SK-MEL-5 (cell line): ENCODE measurements at places on chromosomes 3 and 15.

- no peak for DNase-seq
Measured at GRCh38 chr3:58308728-58309127, 2.4 kb downstream of the HTD2 start.

GRCh38 chr3:42498791-42499477 lies 3.5 kb upstream of the VIPR1 start:
- no peak for DNase-seq

DNA sequence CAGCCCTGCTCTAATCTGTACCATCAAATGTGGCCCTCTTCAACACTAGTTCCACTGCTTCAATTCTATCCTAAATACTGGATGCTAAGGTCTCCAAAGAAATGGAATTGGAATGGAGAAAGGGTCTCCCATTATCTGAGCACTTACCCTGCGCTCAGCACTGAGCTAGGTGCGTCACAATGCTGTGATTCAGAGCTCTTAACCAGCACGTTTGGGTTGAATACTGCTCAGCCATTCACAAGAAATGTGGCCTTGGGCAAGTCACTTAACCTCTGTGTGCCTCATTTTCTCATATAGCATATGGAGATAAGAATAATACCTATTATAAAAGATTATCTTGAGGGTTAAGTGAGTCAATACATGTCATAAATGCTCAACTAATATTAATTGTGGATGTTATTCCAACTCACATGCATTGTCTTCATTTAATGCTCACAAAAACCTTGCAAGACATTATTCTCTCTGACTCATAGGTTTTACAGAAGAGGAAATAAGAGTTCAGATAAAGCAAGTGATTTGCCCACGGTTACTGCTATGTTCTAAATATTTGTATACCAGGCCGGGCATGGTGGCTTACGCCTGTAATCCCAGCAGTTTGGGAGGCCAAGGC lies 27.4 kb upstream of the SRGAP3 start:
- DNase-seq, result no peak

- no peak for DNase-seq
Measured at GRCh38 chr3:112353365-112353764, 20.4 kb downstream of the CD200 start.

- no peak for DNase-seq
Measured at GRCh38 chr3:161744366-161744765, 247.8 kb downstream of the OTOL1 start.

DNA sequence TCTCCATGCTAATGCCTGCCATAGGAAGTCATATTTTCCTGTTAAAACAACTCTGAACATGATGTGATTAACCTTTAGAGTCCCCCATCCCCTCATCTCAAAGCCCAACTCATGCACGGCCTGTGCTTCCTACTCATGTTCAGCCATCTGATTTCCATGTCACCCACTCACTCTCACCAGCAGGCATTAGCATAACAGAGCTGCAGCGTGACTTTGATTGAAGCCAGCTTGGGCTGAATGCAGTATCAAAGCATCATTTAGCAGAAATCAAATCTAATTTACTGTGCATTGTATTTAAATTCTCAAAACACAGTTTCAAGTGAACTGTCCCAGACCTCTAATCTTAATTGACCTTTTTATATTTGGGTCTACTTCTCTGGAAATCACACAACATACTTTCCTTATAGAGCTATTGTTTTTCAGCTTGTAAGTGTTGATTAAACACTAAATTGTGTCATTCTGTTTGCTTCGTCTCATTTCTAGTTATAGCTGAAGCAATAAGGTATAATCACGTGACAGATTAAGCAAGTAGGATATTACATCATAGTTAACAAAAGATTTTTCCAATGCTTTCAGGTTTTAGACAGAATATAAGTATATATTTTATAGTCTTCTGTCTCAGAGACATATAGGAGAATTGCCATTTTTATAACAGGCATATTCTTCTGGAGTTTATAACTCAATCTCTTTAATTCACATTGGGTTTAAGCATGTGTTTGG lies 501.5 kb downstream of the ROBO2 start:
- no peak for DNase-seq

DNA sequence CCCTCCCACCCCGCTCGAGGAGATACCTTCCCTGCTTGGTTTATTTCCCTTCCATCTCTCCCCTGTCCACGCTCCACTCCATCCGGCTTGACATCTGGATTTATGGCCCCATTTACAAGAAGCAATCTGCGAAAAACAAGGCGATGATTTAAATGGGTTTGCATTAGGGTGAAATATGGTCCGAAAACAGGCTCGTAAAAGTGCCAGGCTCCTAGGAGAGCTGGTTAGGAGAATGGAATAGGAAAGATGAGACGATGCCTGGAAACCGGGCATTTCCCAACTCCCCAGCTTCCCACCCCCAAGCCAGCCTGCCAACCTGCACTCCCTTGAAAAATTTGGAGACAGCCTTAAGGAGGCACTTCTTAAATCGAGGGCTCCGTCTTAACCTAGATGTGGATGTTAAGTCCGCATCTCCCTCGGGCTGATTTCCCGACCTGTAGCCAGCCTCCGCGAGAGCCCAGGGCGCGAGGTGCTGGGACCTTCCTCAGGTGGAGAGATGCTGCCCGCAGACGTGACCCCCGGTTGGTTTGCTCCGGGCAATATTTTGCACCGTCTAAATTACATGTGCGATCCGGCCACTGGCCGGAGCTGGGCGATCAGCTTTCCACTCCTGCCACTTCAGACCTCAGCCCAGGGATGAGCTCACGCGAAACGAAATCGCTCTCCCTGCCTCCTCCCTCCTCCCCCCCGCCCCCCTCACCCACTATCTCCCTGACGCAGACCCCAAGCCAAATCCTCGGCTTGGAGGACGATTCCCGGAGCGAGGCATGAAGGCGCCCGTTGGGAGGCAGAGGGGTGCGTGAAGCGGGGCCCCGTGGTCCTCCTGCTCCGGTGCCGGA lies 1.3 kb downstream of the GRM7 start:
- no peak for DNase-seq

DNA sequence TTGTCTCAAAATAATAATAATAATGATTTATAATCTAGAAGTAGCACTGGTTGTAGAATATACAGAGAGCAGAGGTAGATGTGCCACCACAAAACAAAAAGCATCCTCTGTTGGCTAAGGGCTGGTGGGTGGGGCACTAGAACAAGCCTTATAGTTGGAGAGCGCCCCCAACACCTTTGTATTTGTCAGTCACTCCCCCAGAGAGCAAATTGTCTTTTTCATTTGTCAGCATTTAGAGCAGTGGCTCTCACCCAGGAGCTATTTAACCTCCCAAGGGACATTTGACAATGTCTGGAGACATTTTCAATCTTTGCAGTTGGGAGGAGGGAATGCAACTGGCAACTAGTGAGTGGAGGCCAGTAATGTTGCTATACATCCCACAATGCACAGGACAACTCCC lies 6.3 kb downstream of the KAT2B start:
- DNase-seq, result no peak

DNA sequence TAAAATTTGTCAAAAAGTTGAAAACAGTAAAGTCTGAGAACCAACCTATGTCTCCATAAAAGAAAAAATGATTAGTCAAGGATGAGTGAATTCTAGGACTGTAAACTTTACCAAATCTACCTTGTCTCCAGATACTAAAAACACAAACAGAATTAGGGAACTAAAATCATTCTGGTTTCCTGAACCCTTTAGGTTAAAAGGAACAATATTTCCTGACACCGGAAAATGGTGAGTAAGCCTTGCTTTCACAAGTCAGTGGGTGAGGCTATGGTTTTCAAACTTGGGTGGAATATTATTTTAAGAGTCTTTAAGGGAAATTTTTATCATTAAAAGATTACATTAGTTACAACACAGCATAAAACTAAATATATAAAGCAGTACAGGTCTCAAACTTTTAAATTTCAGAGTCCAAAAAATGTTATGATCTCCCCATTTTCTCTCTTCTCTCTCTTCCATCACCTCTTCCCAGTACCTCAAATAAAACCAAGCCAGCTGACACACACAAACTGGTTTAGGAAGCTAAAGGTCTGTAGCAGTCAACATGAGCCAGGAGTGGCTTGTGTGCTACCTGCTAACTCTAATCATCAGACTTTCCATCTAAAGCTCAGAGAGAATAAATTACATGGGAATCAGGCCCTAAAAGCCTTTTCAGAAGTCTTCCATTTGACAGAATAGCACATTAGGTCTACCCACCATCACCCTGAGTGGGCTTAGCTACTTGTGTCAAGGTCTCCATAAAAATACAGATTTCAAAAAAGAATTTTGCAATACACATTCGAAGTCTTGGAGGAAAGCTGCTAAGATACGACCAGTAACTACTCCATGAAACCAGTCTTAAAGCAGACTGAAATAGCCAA lies 2.2 kb downstream of the SLC12A6 start:
- DNase-seq, result no peak

DNA sequence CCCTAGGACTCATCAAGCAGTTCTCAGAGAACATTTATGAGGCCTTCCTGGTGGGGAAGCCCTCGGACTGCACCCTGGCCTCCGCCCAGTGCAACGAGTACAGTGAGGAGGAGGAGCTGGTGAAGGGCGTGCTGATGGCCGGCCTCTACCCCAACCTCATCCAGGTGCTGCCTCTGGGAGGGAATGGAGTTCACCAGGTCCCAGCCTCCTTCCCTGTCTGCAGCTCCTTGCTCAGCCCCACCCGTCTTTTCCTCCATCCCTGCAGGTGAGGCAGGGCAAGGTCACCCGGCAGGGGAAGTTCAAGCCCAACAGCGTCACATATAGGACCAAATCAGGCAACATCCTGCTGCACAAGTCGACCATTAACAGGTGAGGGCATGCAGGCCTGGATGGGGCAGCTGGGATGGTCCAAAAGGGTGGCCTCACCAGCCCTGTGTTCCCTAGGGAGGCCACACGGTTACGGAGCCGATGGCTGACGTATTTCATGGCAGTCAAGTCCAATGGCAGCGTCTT lies 46.3 kb downstream of the DHX30 start:
- DNase-seq, result no peak
